ENCODE measurements at places on chromosomes 6 and 20.
A peak's percentile ranks its signal among the peaks of the same experiment; 100 is the strongest.

- peak; percentile 61 for DNase-seq
These were observed 49.0 kb upstream of the TAGAP start for GRCh38 chr6:159093609-159094443.

DNA sequence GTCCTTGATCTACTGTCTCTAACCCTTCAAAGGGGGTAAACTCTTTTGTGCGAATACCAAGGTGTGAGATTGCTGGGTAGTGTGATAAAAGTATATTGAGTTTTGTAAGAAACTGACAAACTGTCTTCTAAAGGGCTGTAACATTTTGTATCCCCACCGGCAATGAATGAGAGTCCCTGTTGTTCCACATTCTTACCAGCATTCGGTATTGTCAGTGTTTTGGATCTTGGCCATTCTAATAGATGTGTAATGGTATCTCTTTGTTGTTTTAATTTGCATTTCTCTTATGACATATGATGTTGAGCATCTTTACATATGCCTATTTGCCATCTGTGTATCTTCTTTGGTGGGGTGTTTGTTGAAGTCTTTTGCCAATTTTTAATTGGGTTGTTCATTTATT is 1090.7 kb downstream of the KIF16B start:
- DNase-seq: no peak

- no peak for DNase-seq
These were observed 16.7 kb downstream of the PLAGL2 start for GRCh38 chr20:32190616-32191415.

DNA sequence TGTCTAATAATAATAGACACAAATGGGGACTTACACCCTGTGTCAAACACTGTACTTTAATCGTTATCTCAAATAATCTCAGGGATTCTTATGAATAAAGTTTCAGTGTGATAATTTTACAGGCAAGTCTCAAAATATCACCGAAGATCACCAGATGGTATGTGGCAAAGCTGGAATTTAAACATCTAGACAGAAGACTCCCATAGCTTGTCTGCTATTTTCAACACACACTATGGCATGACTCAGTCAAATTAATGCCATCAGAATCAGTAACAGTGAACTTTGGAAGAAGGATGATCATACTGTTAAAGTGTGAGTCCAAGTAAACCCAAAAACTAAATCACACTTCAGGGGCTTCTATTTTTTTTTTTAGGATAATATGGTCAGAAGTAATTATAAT is 867.6 kb upstream of the FLRT3 start:
- DNase-seq: no peak

- no peak for DNase-seq
These were observed 64.5 kb upstream of the SLC22A1 start for GRCh38 chr6:160057080-160057479.

- no peak for DNase-seq
These were observed 6.7 kb upstream of the CDKN1A start for GRCh38 chr6:36671687-36672375.

DNA sequence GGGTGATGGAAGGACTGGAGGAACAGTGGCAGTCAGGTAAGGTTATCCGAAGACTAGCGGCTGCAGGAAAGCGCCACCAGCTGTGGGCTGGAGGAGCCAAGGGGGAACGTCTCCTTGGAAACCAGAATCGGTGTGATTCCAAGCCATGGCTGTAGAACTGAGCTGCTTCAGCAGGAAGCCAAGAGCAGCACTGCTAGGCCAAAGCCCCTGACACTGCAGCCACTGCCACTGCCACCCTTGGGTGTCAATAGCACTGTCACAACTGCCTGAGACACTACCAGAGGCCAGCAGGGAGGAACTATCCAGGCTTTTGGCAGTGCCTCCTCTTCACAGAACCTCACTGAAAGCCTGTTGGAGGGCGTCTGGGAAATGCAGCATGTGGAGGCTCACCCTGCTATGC is 289.6 kb upstream of the SUPT3H start:
- no peak for DNase-seq

DNA sequence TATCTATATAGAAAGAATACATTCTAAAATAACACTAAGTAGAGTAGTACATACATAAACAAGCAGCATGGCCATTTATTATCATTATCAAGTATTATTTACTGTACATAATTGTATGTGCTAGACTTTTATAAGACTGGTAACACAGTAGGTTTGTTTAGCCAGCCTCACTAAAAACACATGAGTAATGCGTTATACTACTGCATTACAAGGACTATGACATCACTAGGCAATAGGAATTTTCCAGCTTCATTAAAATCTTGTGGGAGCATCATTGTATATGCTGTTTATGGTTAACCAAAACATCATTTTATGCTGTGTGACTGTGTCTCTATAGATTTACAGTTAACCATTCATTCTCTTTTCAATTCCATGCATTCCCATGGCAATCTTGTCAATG is 131.7 kb upstream of the HDGFL1 start:
- DNase-seq: no peak

DNA sequence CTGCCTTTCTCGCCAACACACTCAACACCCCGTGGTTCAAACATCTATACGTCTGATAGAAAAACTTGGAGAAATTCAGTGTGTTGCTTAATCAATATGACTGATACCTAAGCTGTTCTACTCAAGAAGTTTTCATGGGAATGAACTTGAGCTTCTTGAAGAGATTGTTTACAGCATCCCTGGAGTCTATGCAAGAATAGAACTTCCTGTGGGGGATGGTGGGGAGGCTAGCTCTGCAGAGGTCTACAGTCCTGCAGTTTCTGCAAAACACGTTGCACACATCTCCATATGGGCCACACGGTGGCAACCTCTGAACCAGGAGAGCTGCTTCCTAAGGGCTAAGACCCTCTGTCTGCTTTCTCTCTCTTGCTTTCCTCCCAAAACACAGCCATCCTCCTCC is 32.7 kb upstream of the FANCE start:
- no peak for DNase-seq

- DNase-seq: peak; percentile 29
These were observed 37.4 kb downstream of the ATXN1 start for GRCh38 chr6:16723826-16724225.

- peak; percentile 75 for DNase-seq
These were observed 982 bp downstream of the HECA start for GRCh38 chr6:139135578-139136545.

GRCh38 chr20:9617940-9618339 is 103.5 kb downstream of the LAMP5 start:
- no peak for DNase-seq

- no peak for DNase-seq
These were observed 82.6 kb downstream of the FAM217A start for GRCh38 chr6:3996349-3996748.

- no peak for DNase-seq
These were observed 5.3 kb downstream of the SCAF8 start for GRCh38 chr6:154738551-154738961.

DNA sequence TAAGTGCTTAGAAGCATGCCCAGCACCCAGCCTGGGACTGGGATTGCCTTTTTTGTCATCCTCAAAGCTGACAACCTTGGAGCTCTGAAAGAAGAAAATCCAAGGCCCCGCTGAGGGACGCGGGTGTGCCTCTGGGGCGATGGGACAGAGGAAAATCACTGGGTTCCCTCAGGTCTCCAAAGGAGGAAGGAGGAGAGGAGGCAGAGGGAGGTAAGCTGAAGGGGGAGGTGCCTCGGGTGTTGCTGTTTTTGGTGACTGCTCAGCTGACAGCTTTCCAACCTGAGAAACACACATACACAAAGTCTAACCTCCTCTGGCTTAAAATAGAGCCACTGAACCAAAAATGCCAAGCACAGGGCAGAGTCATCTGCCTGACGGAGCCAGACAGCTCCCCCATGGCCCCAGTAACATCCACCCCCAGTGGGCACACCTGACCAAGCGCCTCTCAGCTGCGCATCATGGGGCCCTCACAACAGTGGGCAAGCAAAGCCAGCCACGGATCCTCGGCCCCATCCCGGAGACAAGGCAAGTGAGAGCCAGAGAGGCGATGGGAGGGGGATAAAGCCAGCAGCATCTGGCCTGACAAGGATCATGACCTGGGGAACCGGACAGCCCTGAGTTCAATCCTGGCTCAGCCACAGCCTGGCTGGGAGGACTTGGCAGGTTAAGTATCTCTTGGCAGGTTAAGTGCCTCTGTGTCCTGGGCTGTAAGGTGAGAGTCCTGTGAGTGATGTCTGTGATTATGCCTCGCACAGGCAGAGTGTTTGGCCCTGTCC is 3.2 kb upstream of the KCNK15 start:
- DNase-seq: no peak

GRCh38 chr6:70225055-70225454 is 77.8 kb downstream of the COL9A1 start:
- DNase-seq: no peak

- no peak for DNase-seq
These were observed 21.1 kb upstream of the EDN1 start for GRCh38 chr6:12269110-12269509.

DNA sequence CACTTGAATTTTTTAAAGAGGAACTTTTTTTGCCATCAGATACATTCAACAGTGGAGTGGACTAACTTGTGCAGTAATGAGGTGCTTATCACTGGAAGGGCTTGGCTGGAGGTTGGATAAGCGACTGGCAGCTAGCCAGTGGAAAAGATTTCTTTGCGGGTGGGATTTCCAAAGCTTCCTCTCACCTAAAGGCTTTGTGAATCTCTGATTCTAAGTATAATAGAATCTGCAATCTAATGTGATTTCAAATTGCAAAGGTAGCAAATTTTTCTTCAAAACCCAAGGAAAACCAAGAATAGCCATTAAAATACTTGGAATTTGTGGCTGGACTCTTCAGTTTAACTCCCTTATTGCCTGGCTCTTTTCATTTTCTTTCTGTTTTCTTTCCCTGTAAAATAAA is 460.4 kb upstream of the MARCKS start:
- DNase-seq: no peak

GRCh38 chr6:107080036-107080435 is 35.3 kb downstream of the BEND3 start:
- DNase-seq: peak; percentile 14

- peak; percentile 60 for DNase-seq
These were observed 116.0 kb downstream of the TRIM27 start for GRCh38 chr6:28807682-28808280.

- no peak for DNase-seq
These were observed 2.0 kb downstream of the EEF1E1 start for GRCh38 chr6:8100159-8100854.

GRCh38 chr6:47651505-47651944 is 46.9 kb upstream of the ADGRF4 start:
- DNase-seq: no peak

- DNase-seq: no peak
These were observed 69.8 kb downstream of the SNAP25 start for GRCh38 chr20:10288421-10288820.

DNA sequence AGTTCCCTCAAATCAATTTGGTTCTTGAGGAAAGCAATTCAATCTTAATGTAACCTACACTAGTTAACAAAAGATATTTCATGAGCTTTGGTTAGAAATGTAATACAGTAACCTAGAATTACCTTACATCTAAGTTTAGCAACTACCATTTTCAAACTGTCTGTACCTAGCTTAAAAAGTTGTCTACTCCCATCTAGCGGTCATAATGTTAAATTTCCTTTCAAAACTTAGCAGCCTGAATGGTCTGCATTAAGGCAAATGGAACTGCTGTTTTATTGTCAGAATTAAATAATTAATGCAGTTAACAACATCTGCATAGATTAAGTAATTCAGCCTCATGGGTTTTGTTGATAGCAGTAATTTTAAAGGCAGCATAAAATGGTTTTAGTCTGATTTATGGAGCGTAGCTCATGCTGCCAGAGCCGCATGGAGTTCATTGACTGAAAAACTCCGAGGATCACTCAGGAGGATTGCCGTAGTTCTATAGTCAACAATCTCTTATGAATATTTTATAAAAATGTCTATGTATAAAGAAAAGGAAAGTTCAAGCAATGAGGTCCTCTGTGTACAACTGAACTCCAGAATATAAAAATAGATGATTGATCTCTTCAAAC is 485.4 kb upstream of the MANEA start:
- no peak for DNase-seq

GRCh38 chr6:34243131-34243771 is 5.6 kb downstream of the SMIM29 start:
- peak; percentile 50 for DNase-seq

- DNase-seq: no peak
These were observed 70.5 kb upstream of the MYLIP start for GRCh38 chr6:16058201-16058928.

DNA sequence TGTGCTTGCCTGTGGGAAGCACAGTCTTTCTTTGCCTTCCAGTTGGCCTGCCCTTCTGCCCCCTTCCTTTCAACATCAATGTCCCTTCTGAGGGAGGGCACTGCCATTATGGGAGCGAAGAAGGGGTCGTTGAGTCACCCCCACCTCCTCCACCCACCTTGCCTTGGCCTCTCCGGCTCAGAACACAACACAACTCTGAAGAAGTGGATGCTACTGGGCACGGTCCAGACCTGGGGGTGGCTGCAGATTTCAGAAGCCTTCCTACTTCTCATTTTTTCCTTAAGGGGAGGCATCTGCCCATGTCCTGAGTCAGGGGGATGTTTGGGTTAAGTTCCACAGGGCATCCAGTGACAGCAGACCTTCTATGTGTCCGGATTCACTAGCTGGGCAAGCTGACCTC is 72.1 kb downstream of the GFOD1 start:
- no peak for DNase-seq

DNA sequence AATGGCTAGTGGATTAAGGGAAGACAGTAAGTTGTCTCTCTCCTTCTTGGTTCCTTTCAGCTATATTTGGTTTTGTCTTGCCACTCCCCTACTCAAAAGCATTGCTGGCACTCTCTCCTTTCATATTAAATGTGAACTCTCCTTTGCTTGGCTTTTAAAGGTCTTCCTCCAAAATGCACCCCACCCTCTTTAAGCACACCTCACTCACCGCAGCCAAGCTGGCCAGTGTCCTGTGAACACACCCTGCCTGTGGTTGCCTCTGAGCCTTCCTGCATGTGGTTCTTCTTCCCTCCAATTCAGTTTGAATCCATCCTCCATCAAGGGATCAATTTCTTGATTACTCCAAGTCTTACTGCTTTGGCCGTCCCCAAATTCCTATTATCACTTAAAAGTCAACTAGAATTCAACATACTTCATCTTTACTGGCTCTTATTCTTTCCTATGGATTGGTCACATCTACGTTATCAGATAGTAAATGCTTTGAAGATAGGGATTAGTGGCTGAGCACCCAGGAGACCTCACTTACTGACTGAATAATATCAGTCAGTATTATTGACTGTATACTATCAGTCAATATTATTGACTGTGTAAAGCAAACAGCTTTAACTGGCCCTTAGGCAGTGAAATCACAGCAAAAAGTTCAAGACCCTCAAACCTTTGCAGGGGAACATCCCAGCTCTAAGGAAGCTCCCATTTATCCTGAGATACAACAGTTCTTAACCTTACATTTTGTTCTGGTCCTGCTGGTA is 41.6 kb upstream of the SPDEF start:
- no peak for DNase-seq

- no peak for DNase-seq
These were observed 109.3 kb downstream of the TRDN start for GRCh38 chr6:123527406-123527805.

- DNase-seq: no peak
These were observed 45.8 kb upstream of the PNRC1 start for GRCh38 chr6:89034586-89035251.

DNA sequence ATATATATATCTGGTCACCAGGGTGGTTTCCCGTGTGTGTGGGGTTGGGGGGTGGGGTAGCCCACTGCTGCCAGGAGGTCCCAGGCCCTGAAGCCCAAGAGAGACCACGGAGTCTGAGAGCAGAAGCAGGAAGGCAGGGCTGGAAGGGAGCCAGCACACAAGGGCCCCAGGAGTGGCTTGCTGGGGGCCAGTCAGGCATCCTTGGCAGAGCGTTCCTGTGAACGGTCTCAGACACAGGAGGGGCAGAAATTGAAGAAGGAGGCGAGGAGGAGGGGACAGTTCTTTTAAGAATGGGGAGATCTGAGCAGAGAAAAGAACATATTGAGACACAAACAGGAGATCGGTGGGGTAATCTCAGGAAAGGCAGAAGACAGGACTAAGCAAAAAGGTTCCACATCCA is 1.9 kb upstream of the EBF4 start:
- DNase-seq: no peak
